ENCODE measurements at places on chromosomes 4 and X. TPM values are rescaled to one million over a fixed set of nuclear protein-coding genes. Genes with fewer than 3 reads are reported as not detected.

The FABP2 gene
- total RNA-seq = not detected

The IQSEC2 gene
- 0.43 TPM for total RNA-seq

DNA sequence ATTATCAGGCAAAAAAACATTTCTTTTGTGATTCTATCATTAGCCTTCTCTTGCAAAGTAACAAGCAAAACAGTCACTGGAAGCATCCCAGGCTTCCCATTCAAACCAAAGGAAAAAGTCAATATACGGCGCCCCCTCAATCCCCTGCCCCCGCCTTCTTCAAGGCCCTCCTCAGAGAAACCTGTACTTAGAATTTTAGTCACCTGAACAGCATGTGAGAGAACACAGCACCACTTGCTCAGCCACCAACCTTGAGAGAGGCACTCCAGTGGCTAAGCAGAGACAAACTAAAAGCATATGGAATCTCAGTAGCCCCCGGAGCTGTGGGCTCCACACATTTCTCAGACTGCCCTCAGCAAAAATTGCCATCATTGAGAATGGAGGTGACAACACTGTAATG lies 25.2 kb downstream of the LEF1 start:
- DNase-seq = no peak

DNA sequence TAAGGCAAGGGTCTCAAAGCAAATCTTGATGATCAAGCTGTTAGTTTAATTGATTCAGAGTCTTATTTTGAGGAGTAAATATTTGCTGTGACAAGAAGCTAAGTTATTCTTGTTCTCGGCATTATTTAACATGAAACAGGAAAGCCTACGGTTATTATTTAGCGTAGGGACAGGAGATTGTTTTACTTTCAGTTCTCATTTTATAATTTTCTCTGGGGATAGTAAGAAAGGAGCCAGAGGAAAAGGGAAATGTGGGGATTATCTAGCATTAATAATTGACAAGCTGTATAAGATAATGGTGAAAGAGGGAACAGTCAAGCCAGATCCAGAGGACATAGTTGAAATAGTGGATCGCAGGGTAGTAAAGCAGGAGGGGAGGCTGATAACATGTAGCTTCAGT lies 39.7 kb upstream of the PARM1 start:
- no peak for DNase-seq

DNA sequence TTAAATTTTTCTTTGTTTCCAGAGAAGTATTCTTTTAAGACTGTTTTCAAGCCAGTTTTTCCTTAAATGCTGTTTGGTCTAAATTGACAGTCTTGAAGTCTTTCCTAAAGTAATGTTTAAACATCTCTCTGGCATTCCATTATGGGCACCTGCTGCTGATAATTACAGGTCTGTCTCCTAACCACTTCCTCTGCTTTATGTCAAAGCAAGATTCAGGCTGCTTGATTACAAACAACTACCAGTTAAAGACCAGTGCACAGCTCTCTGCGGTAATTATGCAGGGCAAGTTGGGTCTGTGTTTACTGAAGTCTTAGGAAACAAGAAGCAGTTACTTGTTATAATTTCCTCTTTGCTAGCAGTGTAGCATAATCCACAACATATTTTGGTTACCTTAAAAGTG lies 17.6 kb downstream of the UNC5C start:
- no peak for DNase-seq

- DNase-seq = no peak
Measured at GRCh38 chr4:43048570-43048969, 156.1 kb downstream of the GRXCR1 start.

The S100P gene
- not detected for total RNA-seq

- no peak for DNase-seq
Measured at GRCh38 chr4:83772685-83773084, 236.8 kb downstream of the GPAT3 start.

DNA sequence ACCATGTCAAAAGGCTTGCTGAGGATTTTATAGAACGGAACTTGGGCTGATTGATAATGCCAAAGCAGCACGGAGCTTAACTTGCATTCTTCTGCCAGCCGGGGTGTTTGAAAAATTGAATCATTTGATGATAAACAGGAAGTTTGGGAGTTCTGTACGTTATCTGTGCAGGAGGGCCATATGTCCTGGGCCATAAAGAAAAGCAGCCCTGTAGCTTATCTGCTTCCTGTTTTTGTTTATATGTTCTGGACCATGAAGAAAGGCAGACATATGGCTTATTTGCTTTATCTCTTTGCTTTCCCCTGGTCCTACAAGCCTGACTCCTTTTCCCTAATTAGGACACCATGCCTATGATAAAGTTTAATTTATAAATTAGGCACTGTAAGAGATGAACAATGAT lies 62.4 kb downstream of the HOPX start:
- no peak for DNase-seq

GRCh38 chrX:110120025-110120424 lies 117.1 kb downstream of the TMEM164 start:
- no peak for DNase-seq

GRCh38 chr4:6071191-6071958 lies 53.1 kb upstream of the C4orf50 start:
- no peak for DNase-seq

The SRPX gene
- not detected for total RNA-seq

The MAGEC1 gene
- total RNA-seq = not detected

The GABRA4 gene
- not detected for total RNA-seq

DNA sequence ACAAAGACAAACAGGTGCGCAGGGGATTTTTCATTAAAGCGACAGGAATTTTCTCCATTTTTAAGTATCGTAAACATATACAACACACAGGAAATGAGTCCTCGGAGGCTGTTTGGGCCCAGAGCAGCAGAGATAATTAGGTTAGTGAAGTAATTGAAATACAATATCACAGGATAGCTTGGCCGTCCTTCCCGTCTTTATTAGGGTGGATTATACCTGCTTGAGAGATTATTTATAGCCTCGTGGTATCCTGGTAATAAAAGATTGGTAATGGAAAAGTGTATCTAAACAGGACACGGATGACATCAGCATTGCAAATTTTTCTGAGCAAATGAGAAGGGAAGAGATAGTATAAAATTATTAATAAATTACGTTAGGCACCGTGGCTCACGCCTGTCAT lies 68.2 kb downstream of the CRLF2 start:
- DNase-seq = no peak

GRCh38 chrX:110146521-110146920 lies 143.6 kb downstream of the TMEM164 start:
- DNase-seq = peak; percentile 6

- DNase-seq = no peak
Measured at GRCh38 chrX:107729558-107730297, 45.9 kb downstream of the TSC22D3 start.

- no peak for DNase-seq
Measured at GRCh38 chr4:6917461-6918271, 8.0 kb downstream of the TBC1D14 start.

GRCh38 chr4:6811165-6811564 lies 28.6 kb downstream of the KIAA0232 start:
- no peak for DNase-seq

DNA sequence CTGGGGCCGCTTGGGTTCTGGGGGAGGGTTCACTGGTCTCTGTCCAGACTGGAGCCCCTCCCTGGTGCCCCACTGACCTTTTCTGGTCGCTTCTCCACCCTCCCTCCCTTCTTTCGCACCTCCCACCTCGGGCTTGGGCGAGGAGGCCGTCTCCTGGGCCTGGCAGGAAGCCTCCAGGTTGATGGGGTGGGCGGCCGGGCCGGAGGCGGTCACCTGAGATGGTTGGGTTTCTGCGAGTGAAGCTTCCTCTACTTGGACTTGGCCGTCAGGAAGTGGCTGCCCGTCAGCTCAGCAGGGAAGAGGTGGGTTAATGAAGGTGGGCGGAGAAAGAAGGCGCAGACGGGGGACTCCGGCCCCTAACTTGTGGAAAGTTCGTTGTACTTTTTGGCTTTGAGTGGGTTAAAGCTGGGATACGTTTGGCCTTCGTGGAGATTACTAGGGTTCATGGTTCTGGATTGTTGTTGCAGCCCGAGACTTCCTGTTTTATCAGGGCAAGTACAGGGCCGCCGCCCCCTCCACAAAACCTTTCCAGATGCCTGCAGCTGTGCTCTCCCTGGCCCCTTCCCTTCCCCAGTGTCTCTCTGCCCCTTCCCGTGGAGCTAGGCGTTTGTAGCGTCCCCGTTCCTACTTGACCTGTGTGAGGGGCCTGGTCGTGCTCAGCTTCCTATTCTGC lies 1.2 kb downstream of the AKAP17A start:
- DNase-seq = no peak

- no peak for DNase-seq
Measured at GRCh38 chr4:1315836-1316536, 26.3 kb downstream of the MAEA start.

GRCh38 chrX:40078489-40079227 lies 19.1 kb downstream of the BCOR start:
- no peak for DNase-seq

DNA sequence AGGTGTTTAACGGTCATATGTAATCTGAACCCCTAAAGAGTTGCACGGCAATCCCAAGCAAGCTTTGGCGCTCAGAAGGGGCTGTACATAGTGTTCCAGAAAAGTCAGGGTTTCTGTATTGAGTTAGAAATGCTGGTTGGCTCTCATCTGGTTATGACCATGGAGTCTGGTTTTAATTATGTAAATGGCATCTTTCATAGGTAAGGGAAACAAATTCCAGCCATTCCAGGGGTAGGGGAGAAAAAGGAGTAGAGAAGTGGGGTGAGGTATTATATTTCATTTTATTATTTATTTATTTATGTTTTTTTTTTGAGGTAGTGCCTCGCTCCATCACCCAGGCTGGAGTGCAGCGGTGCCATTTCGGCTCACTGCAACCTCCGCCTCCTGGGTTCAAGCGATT lies 15.9 kb downstream of the KLF3 start:
- DNase-seq = no peak

The UBE2K gene
- total RNA-seq = 94.3 TPM

The JCHAIN gene
- total RNA-seq = 1.4 TPM

The GPRASP2 gene
- total RNA-seq = 0.33 TPM

The DCAF8L2 gene
- total RNA-seq = not detected

The PAGE2 gene
- not detected for total RNA-seq

DNA sequence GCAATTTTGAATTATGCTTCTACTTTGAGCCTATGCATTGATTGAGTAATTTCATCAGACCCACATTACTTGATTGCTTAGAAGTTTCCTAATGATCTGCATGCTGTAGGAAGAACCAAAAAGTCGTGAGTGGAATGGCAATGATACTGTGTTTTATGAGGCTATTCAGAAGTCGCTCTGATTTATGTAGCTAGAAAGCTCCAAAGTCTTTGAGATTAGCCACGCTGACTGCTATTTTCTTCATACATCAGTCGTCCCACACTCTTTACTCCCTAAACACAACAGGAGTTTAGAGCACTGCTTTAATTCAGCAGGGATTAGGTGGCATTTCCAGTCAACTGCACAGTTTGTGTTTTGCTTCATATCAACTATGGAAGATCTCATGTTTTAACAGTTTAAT lies 4.1 kb downstream of the GRID2 start:
- no peak for DNase-seq

DNA sequence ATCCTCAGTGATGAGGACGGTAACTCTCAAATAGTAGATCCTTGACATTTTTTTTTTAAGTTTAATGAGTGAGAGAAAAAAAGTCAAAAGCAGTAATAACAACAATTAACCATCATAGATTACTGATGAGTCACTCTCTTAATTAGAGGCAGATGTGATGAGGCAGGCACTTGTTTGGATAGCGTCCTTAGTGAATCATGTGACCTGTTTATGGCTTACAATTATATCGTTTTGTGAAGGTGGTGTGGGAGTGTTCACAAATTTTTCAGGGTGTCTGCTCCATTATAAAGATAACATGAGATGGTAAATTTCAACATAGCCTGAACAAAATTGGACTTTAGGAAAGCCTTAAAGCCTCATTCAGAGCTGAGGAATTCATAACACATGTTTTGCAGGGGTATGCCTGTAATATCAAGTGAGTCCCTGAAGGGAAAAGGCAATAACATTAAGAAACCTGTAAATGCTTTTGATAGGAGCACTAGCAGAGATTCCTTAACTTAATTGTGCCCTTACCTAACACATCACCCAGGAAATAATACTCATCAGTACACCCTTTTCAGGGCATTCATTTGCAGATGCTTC lies 51.9 kb upstream of the XIAP start:
- DNase-seq = no peak

GRCh38 chr4:91116861-91117260 lies 989.7 kb downstream of the CCSER1 start:
- DNase-seq = no peak

- DNase-seq = no peak
Measured at GRCh38 chr4:173074501-173074946, 94.1 kb upstream of the GALNT7 start.

The FRAS1 gene
- 0.08 TPM for total RNA-seq

- DNase-seq = no peak
Measured at GRCh38 chrX:12753366-12753765, 37.8 kb upstream of the PRPS2 start.

The PARM1 gene
- 0.19 TPM for total RNA-seq

DNA sequence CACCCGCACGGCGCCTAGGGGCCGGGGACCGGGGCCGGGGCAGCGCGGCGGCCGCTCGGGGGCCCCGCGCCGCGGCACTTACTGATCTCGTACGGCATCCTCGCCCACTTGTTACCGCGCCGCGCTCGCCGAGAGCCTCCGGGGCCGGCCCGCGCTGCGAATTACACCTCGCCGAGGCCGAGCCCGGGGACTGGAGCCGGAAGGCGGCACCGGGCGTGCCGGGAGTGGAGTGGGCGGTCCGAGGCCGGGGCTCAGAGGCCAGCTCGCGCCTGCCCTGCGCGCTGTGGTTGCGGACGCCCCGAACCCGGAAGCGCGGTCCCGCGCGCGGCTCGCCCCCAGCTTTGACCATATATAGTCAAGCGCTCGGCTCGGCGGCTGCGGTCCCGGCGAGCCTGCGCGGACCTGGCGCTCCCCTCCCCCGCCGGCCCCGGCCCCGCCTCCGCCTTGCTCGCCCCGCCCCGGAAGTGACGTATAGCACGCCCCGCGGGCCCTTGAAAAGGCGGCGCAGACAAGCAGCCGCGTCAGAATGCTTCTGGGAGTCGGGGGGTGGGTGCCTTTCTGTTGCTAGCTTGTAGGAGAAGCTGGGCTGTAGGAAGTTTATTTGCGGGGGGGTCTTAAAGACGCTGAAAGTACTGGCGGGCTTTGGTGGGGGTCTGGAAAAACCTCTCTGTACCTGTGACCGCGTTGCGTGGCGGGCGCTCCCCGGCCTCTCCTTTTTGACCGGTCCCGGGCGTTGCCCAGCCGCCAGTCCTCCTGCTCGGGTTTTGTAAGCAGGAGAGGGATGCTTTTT lies at the start of gene WDR1:
TSS of gene WDR1 (minus strand) at position 231 of the 790 bp plus-strand sequence. CDS start at position 98, 133 bp downstream.
- peak; percentile 95 for DNase-seq

DNA sequence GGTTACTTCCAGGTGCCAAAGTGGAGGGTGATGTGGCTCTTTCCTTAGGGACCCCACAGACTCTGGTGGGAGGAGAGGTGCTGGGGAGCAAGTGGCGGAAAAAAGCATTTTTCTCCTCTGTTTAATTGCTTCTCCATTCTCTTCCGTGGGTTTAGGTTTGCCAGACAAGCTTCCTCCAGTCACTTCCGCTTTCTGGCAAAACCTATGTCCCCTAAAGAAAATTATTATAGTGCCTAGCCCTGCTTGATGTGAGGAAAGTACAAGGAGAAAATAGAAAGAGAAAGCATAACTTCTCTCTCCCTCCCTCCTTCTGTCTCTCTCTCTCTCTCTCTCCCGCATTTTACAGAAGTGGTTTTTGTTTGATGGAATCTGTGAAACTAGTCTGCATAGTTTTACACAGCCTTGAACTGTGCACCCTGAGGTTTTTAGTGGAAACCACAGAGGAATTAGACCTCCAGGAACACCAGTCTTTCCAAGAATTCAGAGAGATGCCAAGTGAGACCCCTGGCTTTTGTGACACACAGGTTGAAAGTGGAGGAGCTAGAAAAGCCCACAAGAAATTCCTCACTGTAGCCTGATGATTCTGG lies 231.1 kb upstream of the ANXA3 start:
- DNase-seq = no peak

GRCh38 chr4:80461412-80461811 lies 125.9 kb downstream of the CFAP299 start:
- no peak for DNase-seq

The PCYT1B gene
- total RNA-seq = not detected

The EFHC2 gene
- not detected for total RNA-seq

All from activated T-cell treated with anti-CD3 and anti-CD28 coated beads, Interleukin-2, amount 50 U/mL, for 4 hours (primary cell).